ENCODE measurements at places on chromosomes 7 and 10. TPM values are rescaled to one million over a fixed set of nuclear protein-coding genes. Genes with fewer than 3 reads are reported as not detected.
A peak's percentile ranks its signal among the peaks of the same experiment; 100 is the strongest.

GRCh38 chr7:75689246-75690099, 49.3 kb downstream of the HIP1 start:
- no peak for DNase-seq

- no peak for DNase-seq
These were observed 1005.3 kb upstream of the SORCS1 start for GRCh38 chr10:108169846-108170245.

DNA sequence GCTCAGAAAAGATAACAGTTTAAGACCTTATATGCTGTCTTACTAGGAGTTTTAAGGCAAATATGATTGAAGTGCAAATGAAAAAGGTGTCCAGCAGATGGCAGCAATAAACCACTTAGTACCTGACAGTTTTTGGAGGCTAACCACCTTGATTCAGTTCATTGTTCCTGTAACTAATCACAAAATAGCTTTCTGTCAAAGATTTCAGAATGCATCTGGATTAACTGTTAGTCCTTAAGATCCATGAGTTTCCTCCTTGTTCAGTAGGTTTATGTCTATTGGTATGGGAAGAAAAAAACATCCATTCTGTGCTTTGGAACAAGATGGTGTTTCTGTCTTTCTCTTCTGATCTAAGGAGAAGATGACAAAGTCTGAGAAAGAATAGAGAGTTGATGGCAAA, 46.6 kb downstream of the CCSER2 start:
- peak; percentile 79 for DNase-seq

- DNase-seq: no peak
These were observed 83.2 kb downstream of the FOXL3 start for GRCh38 chr7:372932-373791.

DNA sequence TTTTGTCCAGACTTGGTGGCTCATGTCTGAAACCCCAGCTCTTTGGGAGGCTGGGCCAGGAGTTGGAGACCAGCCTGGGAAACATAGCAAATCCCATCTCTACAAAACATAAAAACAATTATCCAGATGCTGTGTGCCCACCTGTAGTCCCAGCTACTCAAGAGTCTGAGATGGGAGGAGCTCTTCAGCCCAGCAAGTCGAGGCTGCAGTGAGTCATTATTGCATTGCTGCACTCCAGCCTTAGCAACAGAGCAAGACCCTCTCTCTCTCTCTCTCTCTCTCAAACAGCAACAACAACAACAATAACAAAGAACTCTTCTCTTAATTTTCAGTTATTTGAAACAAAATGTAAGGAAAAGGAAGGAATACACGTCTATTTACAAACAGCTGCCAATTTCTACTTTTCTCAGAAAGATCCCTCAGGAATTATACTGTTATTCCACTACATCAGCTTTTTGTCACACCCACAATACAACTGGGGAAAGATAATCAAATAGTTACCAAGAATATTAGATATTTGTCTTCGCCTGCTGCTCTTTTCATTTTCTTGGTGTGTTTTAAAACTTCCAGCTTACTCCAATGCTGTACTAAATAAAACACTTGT, 5.1 kb upstream of the TSPAN12 start:
- no peak for DNase-seq

- DNase-seq: no peak
These were observed 2.7 kb downstream of the CALD1 start for GRCh38 chr7:134782121-134782623.

- no peak for DNase-seq
These were observed 4.4 kb upstream of the BICC1 start for GRCh38 chr10:58508316-58508715.

DNA sequence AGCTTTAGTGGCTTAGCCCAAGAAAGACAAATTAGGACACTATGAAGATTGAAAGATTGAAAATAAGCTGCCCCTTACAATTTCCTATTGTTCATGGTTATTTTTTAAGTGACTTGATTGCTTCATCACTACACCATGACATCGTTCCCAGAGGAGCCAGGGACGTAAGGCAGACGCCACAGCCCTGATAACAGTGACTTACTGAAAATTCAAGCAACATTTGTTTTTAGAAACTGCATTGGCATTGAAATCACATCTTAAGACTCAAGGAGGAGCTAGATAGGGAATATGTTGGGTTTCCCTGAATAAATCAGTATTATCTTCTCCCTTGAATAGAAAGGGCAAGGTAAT, 38.7 kb upstream of the ANK3 start:
- no peak for DNase-seq

DNA sequence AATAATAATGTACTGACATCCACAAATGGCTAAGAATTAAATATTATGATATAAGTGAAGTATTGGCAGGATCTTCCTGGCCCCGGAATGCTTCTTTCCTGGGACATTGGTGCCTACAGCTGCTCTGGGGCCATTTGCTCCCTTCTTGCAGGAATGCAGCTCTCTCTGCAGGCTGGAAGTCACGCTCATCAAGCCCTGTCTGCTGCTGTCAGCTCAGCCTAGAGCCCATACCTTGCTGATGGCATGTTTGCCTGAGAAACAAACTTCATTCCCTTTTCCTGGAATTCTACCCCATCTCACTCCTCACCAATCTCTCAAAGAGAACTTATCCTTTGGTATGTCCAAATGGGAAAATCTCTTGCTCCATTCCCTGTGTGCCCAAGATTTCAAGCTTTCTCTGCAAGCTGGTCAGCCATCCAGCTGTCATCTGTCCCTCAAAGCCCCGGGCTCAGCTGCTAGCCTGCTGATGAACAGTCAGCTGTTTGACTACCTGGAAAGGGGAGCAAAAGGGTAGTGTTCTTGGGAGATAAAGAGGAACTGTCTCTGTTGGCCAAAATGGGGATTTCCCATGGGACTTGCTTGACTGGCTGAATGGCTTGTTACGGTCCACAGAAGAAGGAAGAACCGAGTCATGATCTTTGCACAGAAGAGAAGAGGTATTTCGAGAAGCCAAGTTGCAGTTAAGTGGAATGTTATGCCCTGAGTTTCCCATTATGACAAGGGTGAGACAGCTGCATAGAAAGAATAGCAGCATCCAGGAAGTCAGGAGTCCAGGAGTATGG, 12.0 kb upstream of the RASSF4 start:
- no peak for DNase-seq

DNA sequence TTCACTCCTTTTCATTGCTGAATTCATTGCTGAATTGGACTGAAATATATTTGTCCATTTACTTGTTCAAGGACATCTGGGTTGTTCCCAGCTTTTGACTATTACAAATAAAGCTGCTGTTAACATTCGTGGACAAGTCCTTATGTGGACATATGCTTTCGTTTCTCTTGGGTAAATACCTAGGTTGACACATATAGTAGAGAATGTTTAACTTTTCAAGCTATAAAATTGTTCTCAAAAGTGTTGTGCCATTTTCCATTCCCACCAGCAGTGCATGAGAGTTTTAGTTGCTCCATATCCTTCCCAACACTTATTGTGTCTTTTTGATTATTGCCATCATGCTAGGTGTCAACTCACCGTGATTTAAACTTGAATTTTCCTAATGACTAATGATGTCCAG, 17.5 kb upstream of the CPVL start:
- DNase-seq: no peak

- peak; percentile 65 for DNase-seq
These were observed at the start of gene TRIL for GRCh38 chr7:28958235-28958979. Gene TRIL (minus strand): TSS chr7:28958330. CDS start chr7:28958046, 284 bp downstream.

DNA sequence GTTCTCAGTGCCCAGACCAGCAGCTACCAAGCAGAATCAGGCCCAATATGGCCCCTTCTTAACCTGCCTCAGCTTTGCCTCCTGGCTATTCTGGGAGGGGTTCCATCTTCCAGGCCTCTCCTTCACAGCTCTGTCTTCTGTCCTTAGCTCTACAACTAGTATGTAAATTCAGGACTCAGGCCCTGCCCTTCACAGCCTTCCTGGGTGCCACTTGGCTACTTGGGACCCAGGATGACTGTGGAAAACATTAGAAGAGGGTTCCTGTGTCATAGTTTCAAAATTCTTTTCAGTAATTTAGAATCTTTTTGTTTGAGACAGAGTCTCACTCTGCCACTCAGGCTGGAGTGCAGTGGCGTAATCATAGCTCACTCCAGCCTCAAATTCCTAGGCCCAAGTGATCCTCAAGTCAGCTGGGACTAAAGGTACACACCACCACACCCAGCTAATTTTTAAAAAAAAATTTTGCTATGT, 33.2 kb upstream of the PAPSS2 start:
- no peak for DNase-seq

- no peak for DNase-seq
These were observed 25.2 kb downstream of the YWHAG start for GRCh38 chr7:76333511-76334101.

GRCh38 chr10:91596825-91597196, 36.1 kb downstream of the PPP1R3C start:
- DNase-seq: no peak

- no peak for DNase-seq
These were observed 5.5 kb downstream of the ACTA2 start for GRCh38 chr10:88946965-88947590.

- DNase-seq: no peak
These were observed 27.8 kb downstream of the RHEB start for GRCh38 chr7:151491859-151492258.

DNA sequence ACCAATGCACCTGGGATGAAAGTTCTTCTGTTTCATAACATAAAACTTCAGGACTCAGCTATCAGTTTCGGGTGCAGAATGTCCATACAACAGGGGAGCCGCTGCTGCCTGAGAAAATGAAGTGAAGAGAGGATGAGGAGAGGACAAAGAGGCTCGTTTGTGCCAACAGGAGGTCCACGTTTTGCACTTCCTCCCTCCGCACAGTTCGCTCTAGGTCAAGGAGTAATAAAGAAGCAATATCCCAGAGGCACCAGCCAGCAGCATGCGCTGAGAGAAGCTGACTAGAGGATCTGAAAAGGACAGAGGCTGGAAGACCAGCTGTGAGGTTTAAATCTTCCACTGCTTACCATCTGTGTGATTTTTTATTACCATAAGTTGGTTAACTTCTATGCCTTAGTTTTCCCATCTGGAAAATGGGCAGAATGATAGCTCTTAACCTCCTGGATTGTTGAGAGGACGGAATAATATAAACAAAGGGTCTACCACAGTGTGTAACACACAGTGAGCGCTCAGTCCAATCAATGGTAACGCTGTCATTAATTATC, 709 bp downstream of the GPAM start:
- DNase-seq: no peak

- DNase-seq: no peak
These were observed 65.3 kb upstream of the MDFIC start for GRCh38 chr7:114856625-114857024.

- DNase-seq: no peak
These were observed 131.2 kb downstream of the SMURF1 start for GRCh38 chr7:99012722-99013121.

DNA sequence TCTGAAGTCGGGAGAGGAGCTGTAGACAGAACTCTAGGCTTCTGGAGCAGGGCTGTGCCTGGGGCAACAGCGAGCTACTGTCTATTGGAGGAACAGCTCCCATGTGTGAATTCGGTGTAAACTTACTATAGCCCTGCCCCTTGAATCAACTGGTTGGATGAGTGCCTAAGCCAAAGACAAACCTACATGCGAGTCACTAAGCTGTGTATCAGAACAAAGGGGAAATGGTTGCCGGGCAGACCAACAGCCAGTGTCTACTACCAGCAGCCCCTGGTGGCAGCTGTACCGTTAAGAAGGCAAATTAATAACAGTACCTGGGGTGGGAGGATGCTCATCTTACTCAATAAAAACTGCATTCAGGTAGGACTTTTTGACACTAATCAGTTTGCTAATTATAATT, 343.6 kb downstream of the ACTR3B start:
- no peak for DNase-seq

DNA sequence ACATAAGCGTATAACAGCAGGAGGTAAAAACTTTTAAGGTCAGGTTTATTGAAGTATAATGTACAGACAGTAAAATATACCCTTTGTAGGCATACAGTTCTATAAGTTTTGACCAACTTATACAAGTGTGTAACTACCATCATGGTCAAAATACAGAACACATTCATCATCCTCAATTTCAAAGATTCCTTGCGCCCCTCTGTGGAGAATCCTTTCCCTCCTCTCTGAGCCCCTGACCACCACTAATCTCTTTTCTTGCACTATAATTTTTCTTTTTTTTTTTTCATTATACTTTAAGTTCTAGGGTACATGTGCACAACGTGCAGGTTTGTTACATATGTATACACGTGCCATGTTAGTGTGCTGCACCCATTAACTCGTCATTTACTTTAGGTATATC, 58.1 kb upstream of the CTTNBP2 start:
- DNase-seq: no peak

DNA sequence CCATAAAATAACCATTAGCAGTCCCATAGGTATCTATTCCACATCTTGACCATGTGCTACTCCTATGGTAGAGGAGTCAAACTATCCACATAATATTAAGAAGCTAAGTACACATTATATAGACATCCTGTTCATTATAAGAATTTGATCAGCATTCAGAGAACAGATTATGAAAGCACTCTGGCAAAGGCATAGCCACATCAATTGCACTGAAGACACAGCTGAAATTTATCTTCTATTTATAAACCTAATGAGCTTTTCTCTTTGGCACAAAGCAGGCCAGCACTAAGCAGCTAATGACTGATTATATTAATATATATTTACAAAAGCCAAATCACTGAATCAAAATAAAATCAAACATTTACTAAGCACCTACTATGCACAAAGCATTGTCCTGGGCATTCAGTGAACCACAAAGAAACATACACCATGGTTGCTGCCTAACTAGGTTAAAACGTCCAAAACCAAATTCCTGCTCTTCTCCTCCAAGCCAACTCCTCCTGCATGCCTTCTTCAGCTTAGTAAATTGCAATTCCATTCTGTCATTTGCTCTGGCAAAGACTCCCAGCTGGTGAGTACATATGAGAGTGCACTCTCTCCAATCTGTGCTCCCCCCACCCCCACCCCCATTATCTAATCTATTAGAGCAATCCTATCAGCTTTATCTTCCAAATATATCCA, 122.6 kb upstream of the ASAH2 start:
- DNase-seq: no peak

DNA sequence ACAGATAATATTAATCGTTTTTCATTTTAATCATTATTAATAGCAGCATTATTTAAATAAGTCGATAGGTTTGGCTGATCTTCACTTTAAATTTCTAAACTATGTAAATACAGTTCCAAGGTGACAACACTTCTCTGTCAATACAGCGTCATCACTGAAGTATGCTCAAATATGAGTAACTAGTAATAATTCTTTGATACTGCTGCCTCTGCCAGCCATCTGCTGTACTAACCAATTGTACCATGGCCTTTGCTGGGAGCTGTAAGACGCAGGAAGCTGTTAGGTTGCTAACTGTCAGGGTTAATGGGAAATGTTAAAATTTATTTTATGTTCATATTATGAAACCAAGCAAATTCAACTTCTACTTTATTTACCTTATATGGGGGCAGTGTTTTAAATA, 1650.5 kb upstream of the LRRTM3 start:
- DNase-seq: no peak

- no peak for DNase-seq
These were observed 86.3 kb downstream of the BAMBI start for GRCh38 chr10:28763471-28764170.

Gene DNAJC12
- total RNA-seq: 3.9 TPM

Gene ARHGEF5
- total RNA-seq: 0.38 TPM

Gene FOXP2
- 7.6 TPM for total RNA-seq

Gene CDK1
- 41.8 TPM for total RNA-seq

Gene NPTX2
- 6.7 TPM for total RNA-seq

Gene FAM13C
- 3.3 TPM for total RNA-seq

Gene NOD1
- total RNA-seq: 18.5 TPM

Gene WNT2
- total RNA-seq: not detected

Gene TRIM50
- total RNA-seq: not detected

Gene FFAR4
- total RNA-seq: not detected

All from dermis microvascular lymphatic vessel endothelial cell (primary cell).